ENCODE measurements at places on chromosomes 7 and 10.
A peak's percentile ranks its signal among the peaks of the same experiment; 100 is the strongest.

GRCh38 chr10:120105001-120105400 is 212.5 kb downstream of the SEC23IP start:
- DNase-seq = no peak

DNA sequence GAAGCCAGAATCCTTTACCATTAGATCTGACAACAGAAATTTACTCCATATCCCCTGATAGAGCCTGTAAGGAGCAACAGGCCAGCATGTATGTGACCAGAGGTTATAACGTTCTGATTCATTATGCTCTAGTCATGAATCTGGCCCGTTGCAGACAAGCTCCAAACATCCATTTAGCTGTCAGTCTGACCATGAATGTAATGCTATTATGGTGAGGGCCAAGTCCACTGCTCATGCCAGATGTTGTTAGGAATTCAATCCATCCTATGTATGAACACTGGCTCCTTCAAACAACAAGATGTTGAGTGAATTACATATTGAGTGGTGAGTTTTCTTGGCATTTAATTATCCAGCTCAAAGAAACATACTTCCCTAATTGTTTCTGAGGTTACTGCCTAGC is 610.1 kb upstream of the ANKRD30A start:
- no peak for DNase-seq

DNA sequence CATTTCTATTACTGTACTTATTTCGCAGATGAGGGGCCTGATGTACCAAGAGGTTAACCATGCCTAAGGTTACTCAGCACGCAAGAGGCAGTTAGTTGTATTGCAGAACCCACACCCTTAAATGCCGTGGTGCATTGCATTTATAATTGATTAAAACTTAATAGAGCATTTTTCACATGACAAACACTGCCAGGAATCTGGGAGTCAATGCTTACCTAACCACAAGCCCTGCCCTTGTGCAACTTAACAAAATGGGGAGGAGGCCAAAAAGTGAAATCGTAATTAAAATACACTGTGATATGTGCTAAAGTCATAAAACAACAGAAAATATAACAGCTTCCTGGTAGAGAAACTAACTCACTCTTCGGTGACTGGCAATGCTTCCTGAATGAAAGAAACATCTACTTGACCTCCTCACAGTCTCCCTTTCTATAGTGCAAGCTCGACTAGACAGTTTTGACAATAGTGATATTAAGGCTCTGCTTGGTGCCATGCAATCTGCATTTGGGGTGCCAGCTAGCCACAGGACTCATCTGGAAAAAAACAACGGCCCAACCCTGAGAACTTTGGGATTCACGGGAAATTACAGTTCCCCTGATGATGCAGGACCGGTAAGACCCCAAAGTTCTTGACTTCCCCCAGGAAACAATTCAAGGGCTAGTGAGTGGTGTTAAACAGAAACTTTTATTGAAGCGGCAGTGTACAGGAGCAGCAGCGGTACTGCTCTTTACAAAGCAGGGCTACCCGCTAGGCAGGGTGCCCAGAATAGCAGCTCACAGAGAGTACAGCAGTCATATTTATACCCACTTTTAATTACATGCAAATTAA is 612.4 kb downstream of the TNS3 start:
- DNase-seq = no peak

GRCh38 chr7:7843240-7843639 is 124.8 kb upstream of the RPA3 start:
- no peak for DNase-seq

GRCh38 chr10:112446055-112446854 is 459 bp downstream of the ZDHHC6 start:
- peak; percentile 14 for DNase-seq

Data from stimulated activated CD4-positive, alpha-beta T cell treated with anti-CD3 and anti-CD28 coated beads, Interleukin-1b, Interleukin-23, amount 100 ng/mL, for 48 hours (primary cell).